Fibroblast of skin of scalp (primary cell): ENCODE measurements at places on chromosomes 2 and 18.

- DNase-seq: peak; percentile 72
Measured at GRCh38 chr2:152396763-152397162, 61.8 kb downstream of the FMNL2 start.

- DNase-seq: no peak
Measured at GRCh38 chr2:65554765-65555591, 122.6 kb upstream of the SPRED2 start.

DNA sequence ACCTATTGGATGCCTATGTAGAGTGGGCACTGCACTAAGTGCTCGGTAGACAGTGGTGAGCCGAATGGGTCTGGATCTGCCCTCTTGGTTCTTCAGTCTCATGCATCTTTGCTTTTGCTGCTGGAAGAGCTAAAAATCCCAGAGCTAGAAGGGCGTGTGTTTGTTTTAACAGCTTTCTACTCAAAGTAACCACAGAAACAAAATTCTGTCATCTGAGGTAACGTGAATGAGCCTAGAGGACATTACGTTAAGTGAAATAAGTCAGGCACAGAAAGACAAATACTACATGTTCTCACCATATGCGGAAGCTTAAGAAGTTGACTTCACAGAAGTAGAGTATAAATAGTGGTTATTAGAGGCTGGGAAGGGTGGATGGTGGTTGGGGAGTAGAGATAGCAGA lies 119.8 kb downstream of the PLB1 start:
- no peak for DNase-seq

DNA sequence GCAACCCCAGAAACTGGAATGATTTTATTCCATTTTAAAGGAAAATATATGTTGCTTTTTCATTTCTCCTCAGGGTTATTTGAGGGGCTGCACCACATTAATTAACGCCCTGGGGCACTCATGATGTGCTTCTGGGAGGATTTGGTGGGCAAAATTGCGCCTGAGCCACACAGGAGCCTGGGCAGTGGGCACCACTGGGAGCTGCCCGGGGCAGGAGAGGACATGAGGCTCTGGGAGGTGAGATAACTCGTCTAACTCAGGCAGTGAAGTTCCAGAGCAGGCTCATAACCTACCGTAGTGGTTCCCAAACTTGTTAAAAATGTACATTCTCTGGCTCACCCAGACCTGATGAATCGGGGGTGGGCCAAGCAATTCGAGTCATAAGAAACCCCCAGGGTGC lies 68.3 kb downstream of the EDAR start:
- DNase-seq: no peak

DNA sequence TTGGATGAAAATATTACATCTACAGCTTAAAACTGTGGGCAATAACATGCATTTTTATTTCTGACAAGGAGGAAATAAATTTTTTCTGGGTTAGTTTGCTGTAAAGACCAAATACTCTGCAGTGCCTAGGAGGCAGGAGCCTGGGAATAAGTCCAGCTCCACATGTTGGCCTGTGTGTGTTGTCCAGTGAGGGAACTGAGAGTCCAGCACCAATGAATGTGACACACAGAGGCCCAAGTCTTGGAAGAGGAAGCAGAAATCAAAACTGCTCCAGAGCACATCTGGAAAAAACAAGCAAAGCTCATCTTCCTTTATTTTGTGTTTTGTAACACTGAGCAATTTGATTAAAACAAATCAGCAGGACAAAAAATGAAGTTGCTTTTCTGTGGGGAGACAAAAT lies 63.1 kb upstream of the KLHL14 start:
- no peak for DNase-seq

GRCh38 chr2:46486436-46486835 lies 7.1 kb downstream of the TMEM247 start:
- DNase-seq: no peak

DNA sequence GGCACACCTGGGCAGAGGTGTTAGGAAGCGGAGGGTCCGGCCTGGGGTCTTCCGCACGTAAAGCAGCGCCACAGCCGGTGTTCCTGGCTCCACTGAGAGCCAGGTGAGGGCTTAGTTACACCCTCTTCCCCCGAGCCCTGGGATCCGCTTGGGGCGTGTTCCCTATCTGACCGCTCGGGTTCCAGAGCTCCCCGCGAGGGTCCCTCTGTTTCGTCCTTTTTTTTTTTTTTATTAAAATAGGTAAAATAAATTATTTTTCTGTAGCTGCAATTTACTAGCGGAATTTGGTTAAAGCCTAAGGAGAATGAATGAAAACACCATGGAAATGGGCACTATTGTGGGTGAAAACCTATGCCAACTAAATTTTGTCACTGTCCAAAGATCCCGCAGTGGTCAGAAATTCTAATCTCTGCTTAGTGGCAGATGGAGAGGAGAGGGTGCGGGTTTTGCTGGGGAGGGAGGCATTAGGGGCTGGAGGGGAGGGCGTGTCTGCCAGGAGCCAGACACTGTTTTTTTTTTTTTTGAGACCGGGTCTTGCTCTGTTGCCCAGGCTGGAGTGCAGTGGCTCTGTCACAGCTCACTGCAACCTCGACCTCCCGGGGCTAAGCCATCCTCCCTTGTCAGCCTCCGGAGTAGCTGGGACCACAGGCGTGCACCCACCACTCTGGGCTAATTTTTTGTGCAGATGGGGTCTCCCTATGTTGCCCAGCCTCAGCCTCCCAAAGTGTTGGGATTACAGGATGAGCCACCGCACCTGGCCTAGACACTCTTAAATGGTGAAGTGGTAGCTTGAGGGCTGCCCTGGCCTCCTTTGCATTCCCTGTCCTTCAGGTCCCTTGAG lies 834 bp downstream of the PDCL3 start:
- DNase-seq: no peak

DNA sequence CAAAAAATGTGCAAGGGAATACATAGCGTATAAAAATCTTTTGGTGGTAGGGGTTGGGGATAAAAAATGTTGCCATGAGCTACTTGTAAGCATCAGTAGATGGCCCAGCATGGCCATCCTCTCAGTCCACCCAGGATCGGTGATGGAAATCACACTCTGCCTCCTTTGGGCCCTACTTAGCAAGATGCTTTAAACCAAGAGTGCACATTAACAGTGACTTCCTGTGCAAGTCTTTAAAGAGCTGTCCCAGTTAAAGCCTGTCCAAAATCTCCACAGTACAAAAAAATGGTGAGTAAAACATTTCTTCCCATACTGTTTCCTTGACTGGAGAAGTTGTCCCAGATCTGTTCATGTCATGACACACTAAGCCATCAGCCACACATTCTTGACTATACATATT lies 18.0 kb downstream of the ANKRD44 start:
- no peak for DNase-seq

DNA sequence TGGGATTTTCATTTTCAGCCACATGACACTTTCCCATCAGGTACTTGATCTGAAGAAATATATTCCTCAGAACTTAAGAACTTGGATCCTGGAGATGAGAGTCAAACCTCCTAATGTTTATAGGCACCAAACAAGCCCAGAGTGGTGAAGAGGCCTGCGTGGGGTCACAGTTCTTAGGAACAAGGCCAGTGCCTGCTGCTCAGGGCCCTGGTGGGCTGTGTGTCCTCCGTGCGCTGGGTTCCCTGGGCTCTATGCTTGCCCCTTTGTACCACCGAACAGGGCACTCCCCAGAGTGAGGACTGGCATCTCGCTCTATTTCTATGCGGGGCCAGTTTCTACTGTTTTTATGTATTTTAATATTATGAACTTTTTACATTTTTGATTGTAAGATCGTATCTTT lies 76.0 kb upstream of the RBM44 start:
- DNase-seq: no peak
